NCI-H2227 treated with DMSO at 0.1 percent for 48 hours (cell line): ENCODE measurements at places on chromosomes 4 and X.

GRCh38 chr4:142976482-142976881, 130.4 kb upstream of the INPP4B start:
- no peak for DNase-seq

- DNase-seq: no peak
These were observed 71.0 kb upstream of the UNC5C start for GRCh38 chr4:95619525-95620443.

GRCh38 chrX:115591856-115592842, 31.2 kb downstream of the PLS3 start:
- DNase-seq: no peak

GRCh38 chr4:3010577-3010976, 47.2 kb downstream of the GRK4 start:
- no peak for DNase-seq

GRCh38 chr4:184666670-184667069, 17.1 kb downstream of the PRIMPOL start:
- no peak for DNase-seq

DNA sequence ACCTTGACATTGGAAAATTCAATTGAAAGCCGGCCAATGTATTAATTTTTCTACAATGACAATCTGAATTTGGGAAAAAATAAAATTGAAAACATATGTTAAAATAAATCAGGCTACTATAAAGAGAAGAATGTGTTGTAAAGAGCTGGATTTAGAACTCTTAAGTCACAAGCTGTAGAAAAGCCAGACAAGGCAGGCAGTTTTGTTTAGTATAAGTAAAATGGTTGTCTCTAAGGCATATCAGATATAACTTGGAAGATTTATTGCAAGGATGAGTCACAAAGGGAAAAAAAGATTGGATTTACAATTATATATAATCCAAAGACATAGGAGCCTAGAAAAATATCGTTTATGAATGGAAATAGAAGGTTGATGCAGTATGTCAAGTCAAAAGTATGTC, 549.1 kb upstream of the EPHA5 start:
- DNase-seq: no peak

DNA sequence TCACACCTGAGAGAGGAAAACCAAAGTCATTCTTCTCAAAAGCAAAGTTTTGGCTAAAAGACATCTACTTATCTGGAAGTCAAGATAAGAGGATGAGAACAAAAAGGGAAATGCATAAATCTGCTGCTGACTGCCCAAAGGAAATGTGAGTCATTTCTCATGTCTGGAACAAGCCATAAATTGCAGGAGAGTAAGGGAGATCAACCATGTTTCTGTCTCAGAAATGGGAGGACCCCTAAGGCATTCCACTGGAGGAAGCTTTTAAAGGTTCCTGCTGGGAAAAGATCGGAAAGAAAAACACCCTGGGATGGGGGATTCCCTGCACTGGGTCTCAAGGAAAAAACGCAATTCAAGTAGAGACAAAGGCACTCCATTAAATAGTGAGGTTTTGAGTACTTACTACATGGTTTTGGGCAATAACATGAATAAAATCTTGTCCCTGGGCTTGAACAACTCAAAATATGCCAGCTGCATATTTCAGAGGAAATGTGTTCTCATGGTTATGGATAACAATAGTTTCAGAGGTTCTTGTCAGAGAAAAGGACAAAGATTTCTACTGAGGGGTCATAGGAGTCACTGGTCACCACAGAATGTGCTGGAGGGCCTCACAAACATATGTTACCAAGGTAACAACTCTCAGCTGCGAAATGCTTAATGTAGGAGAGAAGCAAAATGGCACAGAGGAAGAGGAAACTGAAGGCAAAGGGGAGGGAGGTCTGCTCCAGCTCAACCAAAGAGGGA, 19.3 kb downstream of the GPR143 start:
- DNase-seq: no peak

DNA sequence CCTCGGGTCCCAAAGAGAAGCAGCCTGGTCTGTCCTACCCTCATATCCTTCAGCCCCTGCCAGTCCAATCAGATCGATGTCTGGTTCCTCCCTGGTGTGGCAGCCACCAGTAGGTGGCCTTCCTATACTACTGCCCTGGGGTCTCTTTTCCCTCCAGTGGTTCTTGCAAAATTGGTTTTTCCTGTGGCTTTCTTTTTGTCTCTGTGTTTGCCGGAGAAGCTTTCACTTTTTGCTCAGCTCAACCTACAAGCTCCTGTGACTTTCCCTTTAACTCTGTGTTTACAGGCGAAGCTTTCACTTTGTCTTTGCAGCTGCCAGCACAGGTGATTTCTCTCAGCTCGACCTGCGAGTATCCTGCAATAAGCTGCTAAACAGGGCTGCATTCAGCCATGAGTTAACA, 46.8 kb downstream of the UGT2A3 start:
- DNase-seq: no peak

DNA sequence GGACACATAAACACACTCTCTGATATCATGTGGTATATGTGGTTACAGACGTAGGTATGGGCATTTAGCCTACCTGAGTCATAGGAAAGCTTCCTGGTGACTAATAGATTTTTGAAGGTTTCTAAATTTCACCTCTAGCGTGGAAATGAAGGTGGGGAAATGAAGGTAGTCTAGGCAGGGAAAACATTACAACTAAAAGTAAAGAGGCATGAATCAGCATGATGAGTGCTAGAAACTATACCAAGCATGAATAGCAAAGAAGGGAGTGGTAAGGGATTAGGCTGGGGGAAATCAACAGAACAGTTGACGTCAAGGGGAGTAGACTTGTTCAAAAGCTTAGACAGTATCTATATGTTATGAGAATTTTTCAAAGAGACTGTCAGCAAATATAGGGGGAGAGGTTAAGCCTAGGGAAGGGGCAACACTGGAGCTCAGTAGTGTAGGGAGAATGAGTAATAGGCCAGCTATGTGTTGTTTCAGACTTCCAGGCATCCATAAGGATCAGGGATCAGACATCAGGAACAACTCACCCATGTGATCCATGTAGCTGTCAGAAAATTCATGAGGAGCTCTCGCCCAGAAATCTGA, 279.3 kb upstream of the DIPK2B start:
- DNase-seq: no peak

- DNase-seq: no peak
These were observed 167.7 kb downstream of the NPNT start for GRCh38 chr4:106063009-106063408.

DNA sequence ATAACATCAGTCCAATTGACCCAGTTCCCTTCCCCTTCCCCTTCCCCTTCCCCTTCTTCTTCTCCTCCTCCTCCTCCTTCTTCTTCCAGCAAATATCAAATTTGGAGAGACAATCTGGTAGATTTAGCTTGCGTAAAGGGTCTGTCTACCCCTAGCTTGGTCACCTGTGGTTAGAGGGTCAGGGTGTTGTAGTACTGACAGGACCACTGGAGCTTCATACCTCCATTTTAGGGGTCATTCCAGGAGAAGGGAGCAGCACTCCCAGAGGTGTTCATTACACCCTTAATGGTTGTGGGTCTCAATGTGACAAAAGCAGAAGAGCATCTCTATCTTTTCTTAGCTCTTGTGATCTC, 3.7 kb upstream of the FGB start:
- no peak for DNase-seq

DNA sequence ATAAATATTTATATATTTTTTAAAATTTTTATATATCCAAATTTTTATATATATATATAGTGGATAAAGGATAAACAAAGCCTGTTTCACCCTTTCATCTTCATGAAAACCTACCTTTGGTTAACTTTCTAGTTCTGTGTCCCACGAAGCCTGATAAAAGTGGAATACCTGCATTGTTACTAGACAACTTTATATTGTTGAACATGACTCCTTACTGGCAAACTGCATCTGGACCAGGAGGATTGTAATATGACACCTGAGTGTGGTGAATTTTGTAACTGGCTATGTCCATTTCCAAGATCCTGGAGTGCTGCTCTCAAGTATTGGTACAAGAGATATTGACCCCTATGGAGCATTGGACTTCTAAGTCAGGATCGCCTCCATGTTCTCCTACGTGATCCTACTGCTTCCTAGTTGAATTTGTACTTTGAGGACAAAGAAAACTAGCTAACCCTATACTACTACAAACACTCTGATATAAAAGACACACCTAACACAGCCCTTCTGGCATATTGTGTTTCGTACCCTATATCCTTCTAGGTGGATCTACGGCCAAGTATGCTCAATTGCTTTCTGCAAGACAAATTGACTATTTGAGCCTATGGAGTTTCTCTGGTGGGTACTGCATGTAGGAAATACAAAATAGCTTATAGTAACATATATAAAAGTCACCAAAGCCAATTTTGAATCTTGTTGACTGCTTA, 61.3 kb upstream of the PRRG1 start:
- DNase-seq: no peak

GRCh38 chrX:107662824-107663223, 34.5 kb downstream of the PRPS1 start:
- DNase-seq: no peak

GRCh38 chrX:136623396-136623795, 24.6 kb upstream of the CD40LG start:
- no peak for DNase-seq

- no peak for DNase-seq
These were observed 139.7 kb downstream of the PACRGL start for GRCh38 chr4:20839957-20840356.

GRCh38 chr4:33537527-33537926, 2706.8 kb downstream of the ARAP2 start:
- DNase-seq: no peak

- no peak for DNase-seq
These were observed 273.7 kb upstream of the TECRL start for GRCh38 chr4:64682946-64683345.

GRCh38 chr4:79241846-79242245, 84.0 kb downstream of the NAA11 start:
- DNase-seq: no peak

DNA sequence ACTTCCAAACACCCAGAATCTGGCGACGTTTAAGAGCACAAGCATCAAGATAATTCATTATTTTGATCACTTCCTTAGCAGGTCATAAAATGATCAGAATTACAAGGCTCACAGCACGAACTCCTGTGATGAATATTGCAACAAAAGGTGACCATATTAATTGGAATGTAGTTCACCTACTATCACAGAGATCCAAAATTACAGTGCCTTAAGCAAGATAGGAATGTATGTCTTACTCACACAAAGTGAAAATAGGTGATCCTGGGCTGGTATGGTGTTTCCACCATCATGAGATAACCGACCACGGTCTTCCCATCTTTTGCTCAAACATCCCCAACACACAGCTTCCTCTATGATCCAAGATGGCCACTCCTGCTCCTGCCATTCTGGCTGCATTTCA, 131.2 kb downstream of the SCFD2 start:
- no peak for DNase-seq

- no peak for DNase-seq
These were observed 12.9 kb upstream of the WDR1 start for GRCh38 chr4:10129196-10130177.

- DNase-seq: no peak
These were observed 282.8 kb downstream of the PPP1R2C start for GRCh38 chrX:42495139-42495538.

GRCh38 chr4:10197952-10198351, 81.4 kb upstream of the WDR1 start:
- no peak for DNase-seq

- DNase-seq: no peak
These were observed 34.1 kb downstream of the DLG3 start for GRCh38 chrX:70478526-70479245.

DNA sequence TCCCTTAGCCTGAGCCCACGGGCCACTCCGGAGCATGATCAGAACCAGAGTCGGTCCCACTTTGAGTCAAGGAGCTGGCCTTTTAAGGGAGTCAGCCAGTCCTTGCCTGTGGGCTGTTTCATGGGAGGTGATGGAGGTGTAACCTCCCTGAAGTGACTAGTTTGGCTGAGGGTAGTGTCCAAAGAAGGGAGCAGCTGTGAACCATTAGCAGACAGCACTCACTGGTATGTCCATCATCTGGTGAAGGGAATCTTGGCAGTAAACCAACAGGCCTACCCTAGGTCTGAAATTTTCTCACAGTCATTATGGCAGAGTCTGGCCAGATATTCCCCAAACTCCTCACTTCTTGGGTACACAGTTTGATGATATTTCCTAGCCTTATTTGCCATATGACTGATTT, 12.3 kb upstream of the REPS2 start:
- no peak for DNase-seq

DNA sequence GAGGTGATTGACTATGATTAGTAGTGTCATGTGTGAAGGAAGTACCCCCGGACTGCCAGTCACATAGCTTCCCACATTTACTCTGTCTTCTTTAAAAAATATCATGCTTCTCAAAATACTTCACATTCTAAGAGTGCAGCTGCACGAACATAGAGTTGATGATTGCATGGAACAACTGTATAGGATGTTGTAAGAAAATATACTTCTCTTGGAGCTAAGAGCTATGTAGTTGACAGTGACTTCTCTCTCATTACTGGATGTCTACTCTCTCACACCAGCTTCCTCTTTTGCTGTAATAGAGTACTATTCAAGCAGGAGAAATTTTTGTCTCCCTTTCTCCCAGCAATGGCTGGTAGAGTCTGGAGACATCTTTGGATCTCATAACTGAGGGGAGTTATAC, 99.4 kb upstream of the PUDP start:
- no peak for DNase-seq

DNA sequence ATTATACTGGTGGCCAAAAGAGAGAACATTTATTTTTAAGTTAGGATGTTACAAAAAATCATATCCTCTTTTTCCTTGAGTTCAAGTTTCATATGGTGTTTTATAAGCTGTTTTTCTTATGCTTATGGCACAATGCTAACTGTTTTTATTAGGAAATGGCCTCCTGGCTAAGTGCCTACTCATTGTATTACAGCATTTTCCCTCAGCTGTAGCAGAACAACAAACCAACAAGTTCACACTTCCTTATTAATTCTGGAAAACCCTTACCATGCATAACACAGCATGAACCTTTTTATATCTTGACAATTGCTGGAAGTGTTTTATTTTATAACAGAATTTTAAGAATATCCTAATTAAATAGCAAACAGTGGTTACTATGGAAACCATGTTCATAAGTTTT, 165.8 kb downstream of the GASK1B start:
- no peak for DNase-seq

GRCh38 chr4:75555294-75556164, at the start of gene ODAPH:
ODAPH (plus strand) TSS chr4:75556066; CDS start chr4:75556083, 17 bp downstream.
- DNase-seq: no peak

GRCh38 chr4:159174645-159175084, 71.8 kb downstream of the RAPGEF2 start:
- no peak for DNase-seq

- DNase-seq: no peak
These were observed 426 bp downstream of the SLBP start for GRCh38 chr4:1711571-1712215.

GRCh38 chr4:3256230-3257102, 7.5 kb downstream of the MSANTD1 start:
- no peak for DNase-seq

DNA sequence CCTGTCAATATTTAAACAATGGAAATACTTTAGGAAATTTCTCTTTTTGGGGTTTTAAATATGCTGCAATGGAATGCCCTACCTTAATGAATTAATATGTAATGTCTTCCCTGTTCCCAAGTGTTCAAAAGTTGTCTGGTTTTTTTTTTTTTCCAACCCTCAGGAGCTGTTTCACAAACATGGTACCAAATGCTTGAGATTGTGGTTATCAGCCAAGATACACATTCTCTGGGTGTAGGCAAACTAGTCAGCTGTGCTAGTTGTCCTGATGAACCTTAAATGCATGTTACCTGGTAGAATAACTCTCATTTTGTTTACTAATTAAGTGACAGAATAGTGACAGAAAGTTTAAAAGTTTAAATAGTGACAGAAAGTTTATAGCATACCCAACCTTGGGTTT, 50.7 kb downstream of the FHL1 start:
- no peak for DNase-seq
